ENCODE measurements at places on chromosomes 1 and 21.

- DNase-seq: no peak
Measured at GRCh38 chr1:173162601-173163000, 44.5 kb downstream of the TNFSF4 start.

DNA sequence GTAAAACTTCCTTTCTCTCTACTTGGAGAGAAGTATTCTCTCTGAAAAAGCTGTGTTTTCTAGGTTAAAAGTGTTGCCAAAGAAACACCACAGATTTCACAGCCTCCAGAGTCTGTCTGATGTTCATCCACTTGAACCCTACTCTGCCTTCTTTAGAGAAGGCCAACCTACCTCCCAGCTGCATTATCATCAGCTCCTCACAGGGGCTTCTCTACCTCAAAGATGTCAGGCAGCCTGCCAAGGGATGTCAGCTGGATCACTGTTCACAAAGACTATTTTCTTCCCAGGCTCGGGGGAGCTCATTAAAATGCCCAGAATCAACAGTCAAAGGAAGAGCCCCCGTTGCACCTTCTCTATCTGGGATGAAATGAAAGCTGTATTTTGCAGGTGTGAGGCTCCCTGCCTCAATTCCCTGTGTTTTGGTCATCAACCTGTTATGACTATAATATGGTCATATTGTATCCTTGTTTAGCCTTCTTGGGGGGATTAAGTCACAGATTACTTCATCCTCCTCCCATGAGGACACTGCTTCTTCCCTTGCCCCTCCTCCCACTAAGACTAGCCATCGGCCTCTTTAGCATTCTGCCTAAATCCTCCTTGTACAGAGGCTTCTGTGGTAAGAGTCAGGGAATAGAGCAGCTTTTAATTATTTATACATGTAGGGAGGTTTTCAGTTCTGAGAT, 25.7 kb downstream of the ANGPTL7 start:
- no peak for DNase-seq

- no peak for DNase-seq
Measured at GRCh38 chr1:39094685-39095084, 68.5 kb downstream of the NDUFS5 start.

- DNase-seq: no peak
Measured at GRCh38 chr21:30234643-30235042, 18.7 kb upstream of the CLDN8 start.

- DNase-seq: no peak
Measured at GRCh38 chr1:210321131-210321530, 7.6 kb upstream of the HHAT start.

DNA sequence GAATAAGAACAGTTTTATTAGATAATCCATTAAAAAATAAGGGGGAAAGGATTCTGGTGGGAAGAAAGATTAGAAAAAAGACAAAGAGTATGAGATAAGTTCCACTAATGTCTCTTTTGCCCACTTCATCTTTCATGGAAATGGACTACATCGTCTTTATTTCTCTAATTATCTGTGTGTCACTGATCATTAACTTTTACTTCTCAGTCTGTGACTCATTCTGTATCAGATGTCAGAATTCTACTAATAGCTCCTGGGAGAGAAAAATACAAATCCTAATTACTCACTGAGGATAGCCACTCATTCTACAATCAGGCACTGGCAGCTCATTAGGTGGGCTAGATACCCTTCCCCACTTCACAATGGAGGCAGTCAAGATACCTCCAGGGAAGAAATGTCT, 41.7 kb downstream of the ILDR2 start:
- no peak for DNase-seq

DNA sequence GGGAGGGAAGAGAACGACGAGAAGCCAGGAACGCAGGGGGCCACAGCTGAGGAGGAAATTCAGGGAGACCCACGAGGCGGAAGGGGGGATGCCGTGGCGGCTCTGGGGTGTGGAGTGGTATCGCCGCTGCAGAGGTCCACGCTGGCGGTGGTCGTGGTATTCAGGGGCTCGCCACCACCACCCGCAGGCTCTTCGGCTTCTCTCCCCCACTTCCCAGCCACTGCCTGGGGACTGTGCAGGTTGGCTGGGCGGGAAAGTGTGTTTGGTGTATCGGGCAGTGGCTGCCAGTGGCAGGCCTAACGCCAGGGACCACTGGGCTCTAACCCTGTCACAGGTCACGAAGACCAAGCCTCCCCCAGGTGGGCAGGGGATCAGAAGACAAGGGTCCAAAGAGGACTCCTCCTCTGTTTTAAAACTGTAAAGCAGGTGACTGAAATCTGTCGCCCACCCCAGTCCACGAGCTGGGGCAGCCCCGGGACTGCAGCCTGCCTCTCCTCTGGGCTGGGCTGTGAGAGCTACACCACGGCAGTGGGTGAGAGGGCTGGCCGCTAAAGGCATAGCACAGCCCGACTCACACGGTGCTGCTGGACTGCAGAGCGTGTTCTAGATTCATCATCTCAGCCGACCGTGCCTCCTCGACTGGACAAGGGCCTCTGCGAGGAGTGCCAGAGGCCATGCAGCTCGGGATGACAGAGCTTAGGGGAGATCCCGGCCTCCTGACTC, 30.9 kb downstream of the SLC66A1 start:
- no peak for DNase-seq

GRCh38 chr1:22791831-22792347, 81.2 kb downstream of the EPHB2 start:
- no peak for DNase-seq

DNA sequence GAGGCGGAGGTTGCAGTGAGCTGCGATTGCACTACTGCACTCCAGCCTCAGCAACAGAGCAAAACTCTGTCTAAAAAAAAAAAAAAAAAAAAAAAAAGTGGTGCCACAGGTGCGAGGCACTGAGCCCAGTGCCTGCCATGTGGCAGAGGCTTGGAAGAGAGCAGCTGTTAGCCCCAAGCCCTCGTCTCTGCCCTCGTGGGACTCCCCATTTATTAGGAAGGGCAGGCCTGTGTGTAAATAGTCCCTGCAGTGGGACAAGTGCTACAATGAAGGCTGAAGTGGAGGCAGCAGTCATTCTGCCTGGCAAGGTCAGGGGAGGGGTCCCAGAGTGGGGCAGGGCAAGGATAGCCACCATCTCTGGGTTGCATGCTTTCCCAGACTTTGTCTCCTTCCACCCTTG, 6.5 kb downstream of the RPS6KA1 start:
- DNase-seq: no peak

DNA sequence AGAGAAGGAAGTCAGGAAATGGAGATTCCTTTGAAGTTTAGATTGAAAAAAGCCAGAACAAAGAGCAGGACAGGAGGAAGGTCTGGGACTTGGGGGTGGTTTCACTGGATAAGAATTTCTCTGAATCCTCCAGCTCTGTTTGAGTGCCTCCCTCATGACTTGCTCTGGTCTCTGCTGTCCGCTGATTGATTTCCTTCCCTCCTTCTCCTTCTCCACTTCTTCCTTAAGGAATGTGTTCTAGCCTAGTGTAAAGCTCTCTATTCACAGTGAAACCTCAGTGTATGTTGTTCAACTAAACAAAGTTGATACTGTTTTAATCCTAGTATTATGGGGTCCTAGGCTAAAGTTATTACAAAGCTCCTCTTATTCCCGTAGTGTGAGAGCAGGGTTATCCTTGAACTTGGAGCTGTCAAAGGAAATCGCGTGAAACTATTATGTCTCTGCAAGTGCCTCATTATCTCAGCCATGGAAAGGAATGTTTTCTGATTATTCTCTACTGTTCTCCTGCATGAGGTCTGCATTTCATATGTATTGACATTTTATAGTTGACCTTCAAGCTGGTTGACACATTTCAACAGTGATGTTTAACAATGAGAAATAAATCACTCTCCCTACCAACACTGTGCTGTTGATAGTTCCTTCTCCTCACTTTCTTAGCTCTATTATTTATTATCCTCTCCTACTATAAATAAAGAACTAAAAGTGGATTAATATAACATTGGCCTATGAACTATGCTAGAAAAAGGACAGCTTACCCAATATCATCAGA, 82.7 kb upstream of the KCTD3 start:
- DNase-seq: no peak

GRCh38 chr1:150621497-150622302, 7.7 kb downstream of the ENSA start:
- peak; percentile 57 for DNase-seq

GRCh38 chr21:39218082-39218409, 34.8 kb upstream of the PSMG1 start:
- no peak for DNase-seq

DNA sequence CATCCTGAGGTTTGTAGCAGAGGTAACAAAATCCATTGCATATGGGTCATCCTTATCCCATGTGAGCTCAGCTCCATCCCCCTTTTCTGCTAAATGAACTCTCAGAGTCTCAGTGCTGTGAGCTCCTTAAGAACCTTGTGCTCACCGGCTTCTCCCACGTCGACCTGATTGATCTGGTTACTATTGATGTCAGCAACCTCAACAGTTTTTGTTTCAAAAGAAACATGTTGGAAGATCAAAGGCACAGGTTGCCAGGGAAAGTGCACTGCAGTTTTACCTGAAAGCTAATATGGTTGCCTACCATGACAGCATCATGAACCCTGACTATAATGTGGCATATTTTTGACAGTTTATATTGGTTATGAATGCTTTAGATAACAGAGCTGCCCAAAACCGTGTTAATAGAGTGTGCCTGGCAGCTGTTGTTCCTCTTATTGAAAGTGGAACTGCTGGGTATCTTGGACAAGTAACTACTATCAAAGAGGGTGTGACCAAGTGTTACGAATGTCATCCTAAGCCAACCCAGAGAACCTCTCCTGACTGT, 131.4 kb downstream of the HS2ST1 start:
- no peak for DNase-seq

DNA sequence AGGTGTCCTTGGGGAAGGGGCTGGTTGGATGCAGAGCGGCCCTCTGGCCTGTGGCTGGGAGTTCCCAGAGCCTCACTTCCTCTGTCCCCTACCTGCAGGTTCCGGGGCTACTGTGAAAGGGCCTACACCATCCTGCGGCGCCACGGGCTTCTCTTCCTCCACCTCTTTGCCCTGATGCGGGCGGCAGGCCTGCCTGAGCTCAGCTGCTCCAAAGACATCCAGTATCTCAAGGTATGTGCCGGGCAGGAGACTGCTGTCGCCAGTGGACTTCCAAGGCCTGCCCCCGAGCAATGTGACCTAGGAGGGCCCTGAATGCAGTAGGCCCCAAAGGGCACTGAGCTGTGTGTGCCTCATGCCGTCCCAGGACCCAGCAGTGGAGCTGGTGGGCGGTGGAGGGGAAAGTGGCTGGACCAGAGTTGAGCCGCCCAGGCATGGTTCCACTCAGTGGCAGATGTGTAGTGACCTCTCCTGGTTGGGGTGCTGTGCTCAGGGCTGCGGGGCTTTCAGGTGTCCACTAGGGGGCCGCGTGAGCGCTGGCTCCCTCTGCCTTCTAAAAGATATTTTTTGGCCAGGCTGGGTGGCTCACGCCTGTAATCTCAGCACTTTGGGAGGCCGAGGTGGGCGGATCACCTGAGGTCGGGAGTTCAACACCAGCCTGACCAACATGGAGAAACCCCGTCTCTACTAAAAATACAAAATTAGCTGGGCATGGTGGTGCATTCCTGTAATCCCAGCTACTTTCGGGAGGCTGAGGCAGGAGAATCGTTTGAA, 73.4 kb downstream of the PIK3CD start:
- DNase-seq: no peak

DNA sequence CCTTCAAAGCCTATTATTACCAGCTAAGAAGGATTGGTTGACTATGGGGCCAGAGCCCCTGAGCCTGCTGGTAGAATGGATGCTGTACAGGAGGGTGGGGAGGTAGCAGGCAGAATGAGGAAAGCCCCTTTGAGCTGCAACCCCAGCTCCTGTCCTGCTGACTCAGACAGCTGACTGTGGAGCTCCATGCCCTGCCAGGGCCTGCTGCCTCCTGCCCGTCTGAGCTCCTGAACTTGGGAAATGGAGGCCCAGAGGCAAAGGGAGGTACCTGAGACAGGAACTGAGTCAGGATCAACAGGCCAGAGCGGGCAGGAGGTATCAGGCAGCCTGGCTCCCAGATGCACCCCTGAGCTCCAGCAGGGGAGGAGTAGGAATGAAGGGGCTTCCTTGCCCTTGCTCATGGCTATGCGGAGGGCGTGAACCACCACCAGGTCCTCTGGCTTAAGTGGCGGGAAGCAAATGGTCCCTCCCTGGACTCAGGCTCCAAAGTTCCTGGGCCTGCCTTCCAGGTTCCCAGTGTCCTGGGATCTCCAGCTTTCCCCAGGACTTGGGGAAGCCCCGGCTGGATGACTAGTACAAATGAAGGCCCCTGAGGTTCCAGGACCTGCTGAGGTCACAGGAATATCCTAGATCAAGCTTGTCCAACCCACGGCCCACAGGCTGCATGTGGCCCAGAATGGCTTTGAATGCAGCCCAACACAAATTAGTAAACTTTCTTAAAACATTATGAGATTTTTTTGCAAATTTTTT, 3.9 kb upstream of the SFN start:
- no peak for DNase-seq

All from heart right ventricle (tissue), 16 donors.